Head of caudate nucleus (tissue), 42 donors: ENCODE measurements at places on chromosomes 4 and X.

DNA sequence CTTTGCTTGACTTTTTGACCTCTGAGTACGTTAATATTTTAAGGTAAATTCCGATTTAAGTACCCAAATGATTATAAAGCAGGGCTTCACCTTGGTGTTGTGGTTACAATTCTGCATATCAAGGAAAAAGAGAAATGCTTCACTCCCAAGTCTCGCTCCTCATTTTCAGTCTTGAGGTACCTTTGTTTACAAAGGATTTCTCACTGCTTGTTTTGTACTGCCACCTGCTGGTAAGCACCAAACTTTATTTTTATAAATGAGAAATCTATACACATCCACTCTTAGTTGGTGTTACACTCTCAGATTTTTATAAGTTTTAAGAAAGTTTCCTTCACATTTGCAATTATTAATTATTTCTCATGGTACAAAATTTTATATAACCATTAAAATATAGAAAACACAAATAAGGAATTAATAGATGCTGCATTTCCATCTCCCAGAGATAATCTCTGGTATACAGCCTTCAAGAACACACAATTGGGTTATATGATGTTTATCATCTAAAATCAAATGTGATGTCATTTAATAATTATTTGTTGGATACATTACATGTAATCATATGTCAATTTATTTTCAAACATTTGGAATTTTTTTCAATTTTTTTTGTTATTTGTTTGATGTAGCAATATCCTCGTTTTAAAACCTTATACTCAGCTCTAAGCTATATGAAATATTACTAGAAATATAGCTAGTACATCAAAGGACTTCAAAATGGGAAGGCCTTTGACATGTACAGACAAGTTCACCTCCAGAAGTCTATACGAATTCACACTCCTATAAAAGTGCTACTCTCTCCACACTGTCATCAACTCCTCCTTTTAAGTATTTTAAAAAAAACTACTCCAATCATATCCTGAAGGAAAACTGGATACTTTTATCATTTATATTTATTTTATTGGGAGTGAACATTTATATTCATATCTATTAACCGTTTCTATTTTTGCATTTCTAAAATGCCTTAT is 179.9 kb downstream of the KCNIP4 start:
- peak; percentile 39 for DNase-seq

DNA sequence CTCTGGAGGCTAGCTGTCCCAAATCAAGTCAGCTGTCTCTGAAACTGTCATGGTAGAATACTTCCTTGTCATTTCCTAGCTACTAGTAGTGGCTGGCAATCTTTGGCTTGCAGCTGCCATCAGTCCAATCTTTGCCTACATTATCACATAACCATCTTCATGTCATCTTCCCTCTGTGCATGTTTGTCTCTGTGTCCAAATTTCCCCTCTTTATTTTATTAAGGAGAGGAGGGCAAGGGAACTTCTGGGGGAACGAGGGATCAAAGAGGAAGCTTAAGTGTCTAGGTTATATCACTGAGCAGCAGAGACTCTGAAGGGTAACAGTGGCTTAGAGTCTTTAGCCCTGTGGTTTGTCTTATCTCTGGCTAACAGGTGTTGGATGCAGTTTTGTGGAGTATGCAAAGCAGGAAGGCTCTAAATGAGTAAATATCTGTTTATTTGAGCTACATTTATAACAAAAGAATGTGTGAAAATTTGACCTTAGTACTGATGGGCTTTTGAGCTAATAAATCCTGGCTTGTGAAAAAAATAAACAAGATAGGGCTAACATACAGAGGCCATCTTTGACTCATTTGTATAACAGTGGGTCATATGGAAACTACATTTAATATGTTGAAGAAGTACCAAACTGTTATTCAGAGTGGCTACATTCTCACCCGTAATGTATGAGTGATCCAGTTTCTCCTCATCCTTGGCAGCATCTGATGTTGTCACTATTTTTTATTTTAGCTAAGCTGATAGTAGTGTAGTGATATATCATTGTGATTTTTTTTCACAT is 49.4 kb upstream of the ENOX2 start:
- DNase-seq = no peak

- peak; percentile 45 for DNase-seq
Measured at GRCh38 chrX:72280321-72280845, 3.3 kb upstream of the RPS4X start.

DNA sequence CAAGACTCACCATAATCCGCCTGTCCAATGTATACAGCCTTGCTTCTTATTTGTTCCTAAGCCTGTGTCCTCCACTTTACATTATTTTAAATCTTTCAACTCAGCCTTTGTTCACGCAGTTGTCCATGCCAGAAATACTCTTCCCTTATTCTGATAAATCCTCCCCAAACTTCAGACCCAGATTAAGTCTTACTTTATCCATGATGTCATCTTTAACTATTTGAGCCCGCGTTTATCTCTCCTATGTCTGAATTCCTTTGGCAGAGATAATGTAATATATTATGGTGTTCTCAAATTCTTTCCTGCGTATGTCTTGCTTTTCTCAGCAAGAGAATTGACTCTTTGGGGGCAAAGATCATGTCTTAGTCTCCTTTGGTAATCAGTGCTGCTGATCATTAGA is 129.6 kb downstream of the LUZP4 start:
- no peak for DNase-seq

DNA sequence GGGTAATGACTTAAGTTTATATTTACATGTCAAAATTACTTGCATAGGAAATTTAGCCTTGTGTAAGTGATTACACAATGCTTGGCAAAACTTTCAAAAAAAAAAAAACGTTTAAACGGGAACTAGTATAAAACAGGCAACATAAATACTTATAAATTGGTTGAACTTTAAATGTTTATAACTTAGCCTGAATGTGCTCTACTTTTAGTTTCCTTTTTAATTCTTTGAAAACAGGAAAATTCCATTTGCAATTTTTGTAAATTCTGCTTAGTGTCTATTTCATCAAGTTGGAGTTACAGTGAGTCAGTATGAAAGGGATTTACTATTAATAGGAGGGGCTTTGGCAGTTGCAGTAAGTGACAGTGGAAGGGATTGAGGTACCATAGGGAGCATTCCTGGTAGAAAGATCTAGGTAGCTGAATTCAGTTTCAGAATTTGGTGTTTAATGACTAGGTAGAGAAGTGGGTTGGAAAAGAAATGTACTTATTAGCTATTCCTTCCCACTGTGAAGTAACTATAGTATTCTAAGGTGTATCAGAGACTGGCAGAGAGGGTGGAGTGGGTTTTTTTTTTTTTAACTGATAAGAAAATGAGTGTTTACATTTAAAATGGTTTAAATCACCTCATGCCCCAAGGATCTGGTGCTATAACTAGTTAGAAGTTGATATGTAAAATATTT is 2.8 kb downstream of the STAG2 start:
- no peak for DNase-seq

GRCh38 chr4:20353646-20354045 is 101.9 kb downstream of the SLIT2 start:
- no peak for DNase-seq

DNA sequence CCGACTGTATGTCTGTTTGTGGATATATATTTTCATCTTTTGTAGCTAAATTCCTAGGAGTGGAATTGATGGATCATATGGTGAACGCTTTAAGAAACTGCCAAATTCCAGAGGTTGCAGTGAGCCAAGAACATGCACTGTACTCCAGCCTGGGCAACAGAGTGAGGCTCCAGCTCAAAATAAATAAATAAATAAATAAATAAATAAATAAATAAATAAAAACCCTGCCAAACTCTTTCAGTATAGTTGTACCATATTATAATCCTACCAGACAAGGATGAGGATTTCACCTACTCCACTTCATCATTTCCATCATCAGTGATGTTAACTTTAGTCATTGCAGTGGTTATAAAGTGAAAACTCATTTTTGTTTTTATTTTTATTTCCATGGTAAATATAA is 325.1 kb upstream of the ANXA10 start:
- no peak for DNase-seq
